Left colon (tissue), 2 donors: ENCODE measurements at places on chromosomes 7 and 10.

GRCh38 chr10:74415146-74415839 lies 264.3 kb downstream of the ADK start:
- no peak for DNase-seq

DNA sequence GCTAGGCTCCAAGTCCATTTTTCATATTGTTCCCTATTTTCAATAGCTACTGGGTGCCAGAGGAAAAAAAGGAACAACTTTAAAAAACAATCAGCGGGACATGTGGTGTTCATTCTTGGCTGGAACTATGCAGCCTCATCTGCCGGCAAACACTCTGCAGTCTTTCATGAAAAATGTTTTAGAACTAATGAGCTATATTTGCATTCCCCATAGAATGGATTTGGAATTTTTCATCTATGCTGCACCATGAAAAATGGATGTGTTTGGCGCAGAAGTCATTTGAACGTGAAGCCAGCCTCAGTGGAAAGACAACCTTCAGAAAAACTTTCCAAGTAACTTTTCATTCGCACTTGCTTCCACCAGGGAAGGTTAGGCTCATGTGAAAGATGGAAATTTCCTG lies 270.5 kb downstream of the SKAP2 start:
- no peak for DNase-seq

- DNase-seq = peak; percentile 35
These were observed 13.0 kb upstream of the CHST15 start for GRCh38 chr10:124106241-124106879.

GRCh38 chr10:132572545-132572937 lies 35.0 kb downstream of the INPP5A start:
- DNase-seq = no peak

DNA sequence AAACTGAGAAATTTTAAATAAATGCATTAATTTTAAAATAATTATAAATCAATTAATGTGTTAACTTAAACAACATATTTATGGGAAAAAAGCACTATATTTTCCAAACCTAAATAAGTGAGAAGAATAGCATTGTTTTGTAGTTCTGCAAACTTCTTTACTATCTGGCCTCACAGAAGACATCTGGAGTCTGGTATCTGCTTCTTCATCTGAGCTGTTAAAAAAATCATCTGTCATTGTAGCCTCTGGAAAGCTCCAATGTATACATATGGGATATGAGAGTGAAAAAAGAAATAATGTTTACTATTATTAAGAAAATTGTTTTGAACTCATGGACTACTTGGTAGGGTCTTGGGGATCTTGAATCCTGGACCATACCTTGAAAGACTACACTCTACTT lies 32.2 kb downstream of the CTTNBP2 start:
- no peak for DNase-seq

DNA sequence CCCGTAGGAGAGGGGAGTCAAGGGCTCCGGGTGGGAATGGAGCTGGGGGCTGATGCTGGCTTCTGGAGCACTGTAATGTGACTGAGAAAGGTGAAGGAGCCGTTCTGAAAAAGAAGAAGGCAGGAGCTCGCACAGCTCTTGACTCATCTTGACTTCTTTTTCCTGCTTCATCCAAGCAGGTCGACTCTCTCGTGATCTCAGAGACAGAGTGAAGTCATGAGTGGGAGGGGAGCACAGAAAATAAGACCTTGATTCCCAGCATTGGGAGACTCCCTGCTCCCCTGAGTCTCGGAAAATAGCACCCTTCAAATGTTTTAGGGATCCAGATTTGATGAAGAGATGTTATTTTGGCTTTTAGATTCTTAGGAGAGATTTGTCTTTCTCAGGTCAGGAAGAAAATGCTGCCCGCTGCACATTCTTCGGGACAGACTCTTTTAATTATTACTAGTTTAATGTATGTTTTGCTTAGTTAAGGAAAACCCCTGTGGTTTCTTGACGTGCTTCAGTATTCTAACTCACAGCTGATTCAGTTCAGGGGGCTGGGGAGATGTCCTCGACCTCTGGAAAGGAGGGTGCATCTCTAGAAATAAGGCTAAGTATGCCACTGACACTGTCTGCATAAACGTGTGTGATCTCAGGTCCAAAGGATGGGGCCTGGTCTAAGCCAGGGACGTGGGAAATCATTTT lies 34.1 kb downstream of the EGFR start:
- no peak for DNase-seq

DNA sequence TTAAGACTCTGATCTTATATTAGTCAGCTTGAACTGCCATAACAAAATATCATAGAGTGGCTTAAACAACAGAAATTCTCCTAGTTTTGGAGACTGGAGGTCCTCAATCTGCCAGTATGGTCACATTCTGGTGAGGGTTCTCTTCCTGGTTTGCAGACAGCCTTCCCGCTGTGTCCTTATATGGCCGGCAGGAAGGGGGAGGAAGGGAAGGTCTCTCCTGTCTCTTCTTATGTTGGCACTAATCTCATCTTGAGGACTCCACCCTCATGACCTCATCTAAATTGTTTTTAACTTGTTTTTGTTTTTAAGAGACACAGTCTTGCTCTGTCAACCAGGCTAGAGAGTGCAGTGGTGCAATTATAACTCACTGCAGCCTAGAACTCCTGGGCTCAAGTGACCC lies 53.1 kb downstream of the VPS41 start:
- DNase-seq = no peak

GRCh38 chr10:64369885-64370773 lies 848.9 kb downstream of the REEP3 start:
- no peak for DNase-seq

- DNase-seq = no peak
These were observed 232.1 kb downstream of the FZD1 start for GRCh38 chr7:91496251-91496820.

GRCh38 chr7:20241194-20241910 lies 24.2 kb upstream of the MACC1 start:
- DNase-seq = no peak

DNA sequence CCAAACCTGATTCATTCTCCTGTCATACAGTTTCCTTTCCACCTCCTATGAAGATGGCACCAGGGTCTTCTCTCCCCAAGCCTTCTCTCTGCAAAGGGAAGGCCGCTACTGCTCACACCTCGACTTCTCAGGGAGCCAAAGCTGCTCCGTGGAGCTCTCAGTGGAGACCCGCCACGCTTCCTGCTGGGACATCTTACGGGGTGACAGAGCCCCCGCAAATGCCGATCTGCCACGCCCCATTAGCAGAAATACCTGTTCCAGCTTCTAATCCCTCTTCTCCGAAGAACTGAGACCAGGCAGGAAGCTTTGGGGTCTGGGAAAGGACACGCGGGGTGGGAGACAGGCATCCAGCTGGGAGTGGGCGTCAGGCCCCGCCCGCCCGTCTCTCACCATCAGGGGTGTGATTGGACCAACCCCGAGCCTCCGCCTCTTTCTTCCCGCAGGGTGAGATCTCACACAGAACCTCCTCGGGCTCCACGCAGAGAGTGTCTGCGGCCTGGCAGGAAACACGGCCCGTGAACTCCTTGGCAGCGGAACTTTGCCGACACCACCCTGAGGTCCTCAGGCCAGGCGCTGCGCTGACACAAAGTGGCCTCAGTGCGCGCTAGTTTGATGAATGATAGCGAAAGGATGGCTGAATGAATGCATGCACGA lies 12.0 kb upstream of the CALML5 start:
- DNase-seq = no peak

DNA sequence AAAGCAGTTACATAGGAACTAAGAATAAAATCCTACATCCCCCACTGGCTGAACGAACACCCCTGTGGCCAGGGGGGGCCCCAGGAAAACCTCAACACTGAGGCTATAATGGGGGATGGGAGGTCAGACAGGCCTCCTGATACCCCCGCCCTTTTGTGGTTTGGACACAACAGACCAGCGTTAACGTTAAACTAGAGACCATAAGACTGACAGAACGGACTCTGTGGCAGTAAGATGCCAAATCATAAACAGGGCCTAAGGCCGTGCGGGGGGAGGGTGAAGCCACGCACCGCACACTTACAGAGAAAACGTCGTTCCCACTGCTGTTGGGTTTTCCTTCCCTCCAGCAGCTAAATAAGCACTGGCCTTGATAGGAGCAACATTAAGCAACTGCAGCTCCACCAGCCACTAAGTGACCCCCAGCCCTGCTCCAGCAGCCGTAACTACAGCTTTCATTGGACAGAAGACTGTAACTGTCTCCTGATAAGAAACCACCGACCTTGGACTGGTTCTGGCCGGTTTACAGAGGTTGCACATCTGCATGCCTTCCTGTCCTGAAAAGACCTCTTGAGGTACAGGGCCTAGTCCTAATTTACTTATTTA lies 3.4 kb upstream of the PPP2R2D start:
- DNase-seq = no peak

DNA sequence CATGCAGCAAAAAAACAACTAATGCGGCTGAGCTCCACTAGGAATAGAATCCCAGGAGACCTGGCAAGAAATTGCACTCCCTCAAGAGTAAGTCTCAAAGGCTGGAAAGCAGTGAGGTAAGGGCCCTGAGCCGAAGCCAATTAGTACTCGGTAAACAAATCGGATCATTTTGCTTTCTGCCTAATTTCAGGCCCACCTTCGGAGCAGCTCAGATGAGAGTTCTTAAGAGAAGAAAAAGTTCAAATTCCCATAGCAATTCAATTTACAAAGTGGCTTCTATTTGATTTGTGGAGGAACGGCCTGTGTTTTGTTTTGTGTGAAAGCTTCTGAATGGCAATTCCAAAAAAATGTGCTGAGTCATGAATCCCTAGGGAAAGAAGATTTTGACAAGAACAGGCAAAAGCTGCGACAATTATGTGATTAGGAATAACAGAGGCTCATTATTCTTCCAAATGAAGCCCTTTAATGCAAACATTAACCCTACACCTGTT lies 60.9 kb downstream of the SLC16A9 start:
- DNase-seq = no peak

DNA sequence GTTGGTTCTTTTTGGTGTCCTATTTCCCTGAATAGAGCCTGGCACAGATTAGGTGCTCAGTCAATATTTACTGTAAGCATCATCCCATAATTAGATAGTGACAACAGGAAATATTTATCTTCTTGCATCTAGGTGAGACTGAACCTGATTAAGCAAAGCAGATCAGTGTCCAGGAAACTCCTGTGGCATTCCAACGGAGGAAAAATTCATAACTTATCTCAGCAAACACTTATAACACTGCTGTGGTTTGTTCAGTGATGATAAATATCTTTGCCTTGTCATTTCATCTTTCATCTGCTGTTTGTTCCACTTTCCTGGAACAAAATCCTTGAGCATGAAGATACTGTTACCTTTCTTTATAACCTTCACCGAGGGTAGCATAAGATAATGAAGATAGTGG lies 1160.3 kb upstream of the AUTS2 start:
- no peak for DNase-seq

DNA sequence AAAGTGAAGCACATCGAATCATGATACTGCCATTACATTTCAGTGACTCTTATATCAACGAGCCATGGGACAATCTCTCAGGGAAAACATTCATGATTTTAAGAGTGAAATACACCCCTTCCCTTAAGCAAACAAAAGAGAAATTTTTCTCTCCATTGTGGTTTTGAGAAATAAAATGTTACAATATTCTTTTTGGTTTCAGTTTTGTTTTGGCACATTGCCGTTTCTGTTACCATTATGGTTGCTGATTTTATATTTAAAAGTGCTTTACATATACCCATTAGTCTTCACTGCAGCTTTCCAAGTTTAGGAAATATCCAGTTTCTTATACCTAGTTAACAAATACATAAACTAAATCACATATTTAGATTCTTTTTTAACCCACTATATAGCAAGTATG lies 126.8 kb upstream of the SEM1 start:
- DNase-seq = no peak

- no peak for DNase-seq
These were observed 562.9 kb downstream of the GFRA1 start for GRCh38 chr10:115710136-115710535.

GRCh38 chr7:52257890-52258289 lies 777.5 kb upstream of the POM121L12 start:
- no peak for DNase-seq

- peak; percentile 40 for DNase-seq
These were observed 42.5 kb downstream of the PPP1R3C start for GRCh38 chr10:91590142-91590903.

DNA sequence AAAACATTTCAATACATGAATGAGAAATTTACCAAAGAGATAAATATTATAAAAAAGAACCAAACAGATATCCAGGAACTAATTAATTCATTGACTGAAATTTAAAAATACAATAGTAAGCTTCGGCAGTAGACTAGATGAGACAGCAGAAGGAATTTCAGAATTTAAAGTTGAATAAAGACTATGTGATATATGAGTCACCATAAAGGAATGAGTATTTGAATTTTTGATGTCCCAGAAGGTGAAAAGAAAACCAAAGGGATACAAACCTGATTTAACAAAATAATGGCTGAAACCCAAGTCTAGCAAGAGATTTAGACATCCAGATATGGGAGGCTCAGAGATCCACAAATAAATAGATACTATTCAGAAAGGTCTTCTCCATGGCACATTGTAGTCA lies 623.9 kb upstream of the FOXK1 start:
- DNase-seq = no peak

DNA sequence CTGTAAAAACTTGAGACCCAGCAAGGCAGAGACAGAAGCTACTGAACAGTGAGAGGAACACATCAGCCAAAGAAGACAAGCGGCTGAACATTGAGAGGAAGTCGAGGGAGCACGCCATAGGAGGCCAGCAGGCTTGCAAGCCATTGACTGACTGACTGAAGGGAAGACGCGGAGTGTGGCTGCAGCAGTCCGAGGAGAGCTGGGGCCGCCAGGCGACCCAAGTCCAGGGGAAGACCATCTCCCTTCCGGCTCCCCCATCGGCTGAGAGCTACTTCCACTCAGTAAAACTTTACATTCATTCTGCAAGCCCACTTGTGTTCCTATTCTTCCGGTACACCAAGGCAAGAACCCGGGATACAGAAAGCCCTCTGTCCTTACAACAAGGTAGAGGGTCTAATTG lies 167.3 kb upstream of the MBL2 start:
- no peak for DNase-seq

DNA sequence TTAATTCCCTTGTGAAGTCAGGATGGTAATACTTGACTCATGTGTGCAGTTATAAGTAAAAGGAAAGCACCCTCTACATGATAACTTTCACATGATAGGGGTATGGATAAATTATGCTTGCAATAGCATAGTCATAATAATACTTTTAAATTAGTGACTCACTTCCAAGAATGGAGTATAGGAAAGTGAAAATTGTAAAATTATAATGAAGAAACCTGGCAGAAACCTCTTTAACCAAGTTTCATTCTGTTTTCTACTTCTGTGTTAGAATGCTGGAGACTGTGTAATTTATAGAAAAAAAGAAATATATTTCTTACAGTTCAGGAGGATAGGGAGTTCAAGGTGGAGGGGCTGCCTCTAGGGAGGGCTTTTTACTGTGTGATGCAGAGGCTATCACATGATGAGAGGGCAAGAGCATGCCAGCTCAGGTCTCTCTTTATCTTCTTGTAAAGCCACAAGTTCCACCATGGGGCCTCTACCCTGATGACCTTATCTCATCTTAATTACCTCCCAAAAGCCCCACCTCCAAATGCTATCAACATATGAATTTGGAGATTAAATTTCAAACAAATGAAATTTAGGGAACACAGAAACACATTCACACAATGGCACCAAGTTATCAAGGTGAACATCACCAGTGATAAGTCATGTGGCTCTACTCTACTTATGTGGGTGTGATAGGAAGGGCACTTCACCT lies 43.2 kb downstream of the HDAC9 start:
- DNase-seq = no peak
